Fibroblast of lung (primary cell): ENCODE measurements at places on chromosomes 5 and 9.

DNA sequence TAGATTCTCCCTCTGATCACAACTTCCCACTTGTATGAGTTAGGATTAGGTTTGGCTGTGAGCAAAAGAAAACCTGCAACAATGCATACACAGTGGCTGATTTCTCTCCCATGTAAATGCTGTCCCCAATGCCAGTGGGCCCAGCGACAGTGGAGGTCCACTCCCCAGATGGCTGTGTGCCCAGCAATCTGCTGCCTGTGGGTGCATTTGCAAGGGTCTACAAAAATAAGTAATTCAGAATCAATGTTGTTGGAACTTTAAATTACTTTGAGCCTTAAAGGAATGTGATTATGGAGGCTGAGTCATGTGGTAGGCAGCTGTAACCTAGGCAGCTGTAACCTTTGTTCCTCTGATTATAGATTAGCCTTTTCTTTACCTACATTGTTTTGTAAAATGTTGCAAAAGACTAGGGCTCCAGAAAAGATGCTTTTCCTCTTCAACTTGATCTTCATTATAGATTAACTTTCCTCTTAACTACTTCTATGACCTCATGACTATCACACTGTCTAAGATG is 14.2 kb upstream of the MXD3 start:
- DNase-seq: no peak

- DNase-seq: peak; percentile 44
These were observed 13.7 kb upstream of the MTAP start for GRCh38 chr9:21788752-21789151.

GRCh38 chr9:35813434-35814105 is 1.3 kb downstream of the HINT2 start:
- peak; percentile 38 for DNase-seq

DNA sequence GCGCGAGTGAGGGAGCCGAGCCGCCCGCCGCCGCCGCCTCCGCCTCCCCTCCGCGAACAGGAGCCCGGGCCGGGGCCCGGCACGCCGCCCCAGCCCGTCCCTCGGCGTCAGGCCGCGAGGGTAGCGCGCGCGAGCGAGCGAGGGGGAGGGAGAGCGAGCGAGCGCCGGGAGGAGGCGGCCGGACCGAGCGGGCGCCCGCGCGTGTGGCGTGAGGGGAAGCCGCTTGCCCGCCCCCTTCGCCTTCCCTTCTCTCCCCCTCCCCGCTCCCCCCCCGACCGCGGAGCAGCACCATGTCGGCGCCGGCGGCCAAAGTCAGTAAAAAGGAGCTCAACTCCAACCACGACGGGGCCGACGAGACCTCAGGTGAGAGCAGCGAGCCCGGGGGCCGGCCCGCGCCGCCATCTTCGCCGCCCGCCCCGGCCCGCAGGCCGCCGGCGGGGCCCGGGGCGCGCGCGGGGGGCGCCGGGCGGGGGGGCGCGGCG is 312 bp downstream of the SET start:
- peak; percentile 44 for DNase-seq

DNA sequence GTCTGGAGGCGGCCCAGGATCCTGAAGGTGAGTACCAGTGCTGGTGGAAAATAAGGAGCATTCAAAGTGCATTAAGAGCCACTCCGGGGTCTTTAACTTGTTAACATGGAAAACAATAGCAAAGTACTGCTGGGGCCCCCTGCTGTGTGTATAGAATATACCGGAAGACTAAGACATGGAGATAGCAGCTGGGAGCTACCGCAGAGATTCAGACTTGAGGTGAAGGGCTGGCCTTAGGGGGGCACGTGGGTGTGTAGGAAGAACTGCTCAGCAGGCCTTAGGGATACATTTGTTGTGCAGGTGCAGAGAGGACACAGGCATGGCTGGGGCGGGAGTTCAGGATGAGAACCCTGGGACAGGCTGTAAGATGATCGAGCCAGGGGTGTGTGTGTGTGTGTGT is 1.2 kb upstream of the DMRT1 start:
- DNase-seq: no peak

GRCh38 chr5:35540002-35540401 is 77.7 kb upstream of the SPEF2 start:
- no peak for DNase-seq

DNA sequence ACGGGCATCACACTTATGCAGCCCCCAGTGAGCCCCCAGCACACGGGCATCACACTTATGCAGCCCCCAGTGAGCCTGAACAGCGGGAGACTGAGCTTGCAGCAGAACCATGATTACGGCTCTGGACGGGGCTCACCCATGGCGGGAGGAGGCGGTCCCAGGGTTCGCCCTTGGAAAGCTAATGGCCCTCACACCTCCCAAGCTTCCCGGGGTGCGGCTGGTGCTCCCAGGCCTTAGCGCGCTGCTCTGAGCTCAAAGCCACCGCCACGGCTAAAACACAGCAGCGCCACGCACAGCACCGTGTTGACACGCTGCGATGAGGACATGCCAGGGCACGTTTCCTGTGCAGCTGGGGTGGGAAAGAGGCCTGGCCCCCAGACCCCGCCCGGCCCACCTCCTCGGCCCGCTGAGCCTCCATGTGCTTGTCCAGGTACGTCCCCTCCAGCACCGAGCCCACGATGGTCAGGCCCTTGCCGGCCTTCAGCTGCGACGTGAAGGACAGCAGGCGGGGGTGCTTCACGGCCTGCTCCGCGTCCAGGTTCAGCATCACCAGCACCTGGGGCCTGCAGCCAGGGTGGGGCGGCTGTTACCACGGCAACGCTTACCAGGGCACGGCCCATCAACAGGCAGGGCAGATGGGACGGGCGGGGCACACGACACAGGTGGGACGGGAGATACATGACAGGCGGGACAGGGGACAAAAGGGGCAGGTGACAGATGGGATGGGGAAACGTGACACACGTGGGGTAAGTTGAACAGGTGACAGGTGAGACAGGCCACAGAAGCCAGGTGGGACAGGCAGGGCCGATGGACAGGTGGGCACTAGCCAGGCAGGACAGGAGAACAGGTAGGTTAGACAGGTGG is 38.4 kb downstream of the SLC12A7 start:
- no peak for DNase-seq

- DNase-seq: no peak
These were observed 661.0 kb upstream of the C9orf72 start for GRCh38 chr9:28234133-28234893.

DNA sequence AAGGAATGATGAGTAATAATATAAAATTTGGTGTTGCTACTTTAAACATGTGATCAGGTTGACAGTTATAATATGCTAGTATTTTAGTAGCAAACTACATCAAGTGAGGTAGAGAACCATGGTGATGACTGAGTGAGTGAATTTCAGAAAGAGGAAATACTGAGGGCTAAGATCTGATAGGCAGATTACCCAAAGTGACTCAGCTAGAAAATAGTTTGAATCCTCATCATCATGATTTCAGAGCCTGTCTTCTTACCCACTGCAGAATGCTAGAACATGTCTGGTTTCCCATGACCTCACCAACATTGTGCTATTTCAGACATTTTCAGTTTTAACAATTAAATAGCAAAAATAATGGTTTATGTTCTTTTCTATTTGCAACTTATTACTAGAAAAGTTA is 602.1 kb downstream of the TAF11L14 start:
- DNase-seq: no peak

DNA sequence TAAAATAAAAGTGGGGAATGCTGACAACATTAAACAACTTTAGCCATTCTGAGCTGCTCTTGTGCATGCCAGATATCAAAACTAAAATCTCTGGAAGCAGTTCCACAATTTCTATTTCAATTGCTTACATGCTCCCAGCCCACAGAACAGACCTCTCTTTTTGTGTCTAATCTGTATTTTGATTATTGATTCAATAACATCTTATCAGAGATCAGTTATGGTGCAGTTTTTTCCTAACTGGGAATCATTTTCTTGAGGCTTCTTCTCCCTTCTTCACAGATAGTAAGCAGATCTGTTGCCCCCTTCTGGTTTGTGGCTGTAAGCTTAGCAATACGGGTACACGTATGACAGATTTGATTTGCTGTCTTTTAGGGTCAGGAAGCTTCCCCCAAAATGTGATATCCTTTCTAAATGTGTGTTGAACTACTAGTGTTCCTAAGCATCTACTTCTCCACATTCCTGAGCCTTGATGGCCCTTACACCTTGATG is 39.4 kb downstream of the MRPS27 start:
- peak; percentile 81 for DNase-seq

GRCh38 chr5:169260896-169261569 is 39.9 kb downstream of the SLIT3 start:
- DNase-seq: no peak

DNA sequence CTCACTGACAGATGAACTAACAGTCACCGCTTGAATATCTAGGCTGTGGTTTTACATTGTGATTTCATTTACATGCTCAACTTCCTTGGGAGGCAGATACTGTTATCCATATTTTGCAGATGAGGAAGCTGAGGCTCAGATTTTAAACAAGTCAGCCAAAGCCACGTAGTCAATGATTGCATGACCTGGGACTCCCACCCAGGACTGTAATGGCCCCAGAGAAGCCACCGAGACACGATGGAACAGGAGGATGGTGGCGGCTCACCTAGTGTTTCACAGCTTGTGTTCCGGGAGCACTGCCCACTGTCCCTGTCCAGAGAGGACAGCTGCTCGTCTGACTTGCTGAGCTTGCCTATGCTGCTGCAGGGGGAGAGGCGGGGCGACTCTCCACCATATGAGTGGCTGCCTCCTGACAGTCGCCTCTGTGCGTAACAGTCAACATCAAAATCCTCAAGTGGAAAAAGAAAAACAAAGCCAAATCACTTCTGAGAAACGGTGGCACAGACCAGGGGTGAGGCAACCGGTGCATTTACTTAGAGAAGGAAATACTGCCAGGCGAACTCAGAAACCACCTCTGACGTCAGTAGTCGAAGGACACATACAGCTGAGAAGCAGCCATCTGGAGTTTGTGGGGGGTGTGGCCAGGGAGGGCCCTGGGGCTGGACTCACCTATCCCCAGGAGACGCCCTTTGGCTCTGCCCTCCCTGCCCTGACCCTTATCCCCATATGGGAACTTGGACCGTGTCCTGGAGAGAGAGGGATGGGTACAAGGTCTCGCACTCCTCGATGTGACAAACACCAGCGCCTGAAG is 82.5 kb downstream of the PRRT1B start:
- peak; percentile 95 for DNase-seq

DNA sequence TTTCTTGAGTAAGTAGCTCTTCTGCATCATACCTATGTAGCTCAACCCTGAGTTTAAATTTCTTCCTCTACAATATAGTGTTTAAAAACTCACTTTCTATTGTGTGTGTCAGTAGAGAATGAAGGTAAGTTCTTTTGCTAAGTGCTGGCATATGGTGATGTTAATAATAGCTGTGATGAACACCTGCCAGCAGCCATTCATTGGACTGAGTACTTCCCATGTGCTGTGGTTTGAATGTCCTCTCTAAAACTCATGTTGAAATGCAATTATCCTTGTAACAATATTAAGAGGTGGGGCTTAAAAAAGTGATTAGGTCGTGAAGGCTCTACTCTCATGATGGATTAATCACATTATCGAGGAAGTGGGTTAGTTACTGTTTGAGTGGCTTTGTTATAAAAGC is 645.2 kb upstream of the RGMB start:
- no peak for DNase-seq

- no peak for DNase-seq
These were observed 7.2 kb downstream of the CYFIP2 start for GRCh38 chr5:157273131-157273556.

DNA sequence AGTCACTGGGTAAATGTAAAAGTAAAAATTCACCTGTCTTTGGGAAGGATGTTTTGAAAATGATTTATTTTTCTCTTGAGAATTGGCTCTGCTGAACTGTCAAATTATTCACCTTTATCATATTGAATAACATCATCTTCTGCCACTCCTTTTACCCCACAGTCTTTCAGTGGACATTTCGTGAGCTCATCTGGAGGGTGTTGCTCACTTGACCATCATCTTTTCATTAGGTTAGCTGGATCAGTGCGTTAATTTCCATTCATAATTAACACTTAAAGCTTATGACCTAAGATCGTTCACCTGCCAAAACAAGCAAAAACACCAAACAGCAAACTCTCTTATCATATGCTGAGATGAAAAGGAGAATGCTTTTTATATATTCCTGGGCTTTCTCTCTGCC is 53.4 kb upstream of the TNFAIP8 start:
- no peak for DNase-seq

GRCh38 chr5:68950125-68950524 is 143.7 kb upstream of the SLC30A5 start:
- DNase-seq: peak; percentile 4

GRCh38 chr9:133014696-133015095 is 16.1 kb upstream of the GTF3C5 start:
- no peak for DNase-seq

DNA sequence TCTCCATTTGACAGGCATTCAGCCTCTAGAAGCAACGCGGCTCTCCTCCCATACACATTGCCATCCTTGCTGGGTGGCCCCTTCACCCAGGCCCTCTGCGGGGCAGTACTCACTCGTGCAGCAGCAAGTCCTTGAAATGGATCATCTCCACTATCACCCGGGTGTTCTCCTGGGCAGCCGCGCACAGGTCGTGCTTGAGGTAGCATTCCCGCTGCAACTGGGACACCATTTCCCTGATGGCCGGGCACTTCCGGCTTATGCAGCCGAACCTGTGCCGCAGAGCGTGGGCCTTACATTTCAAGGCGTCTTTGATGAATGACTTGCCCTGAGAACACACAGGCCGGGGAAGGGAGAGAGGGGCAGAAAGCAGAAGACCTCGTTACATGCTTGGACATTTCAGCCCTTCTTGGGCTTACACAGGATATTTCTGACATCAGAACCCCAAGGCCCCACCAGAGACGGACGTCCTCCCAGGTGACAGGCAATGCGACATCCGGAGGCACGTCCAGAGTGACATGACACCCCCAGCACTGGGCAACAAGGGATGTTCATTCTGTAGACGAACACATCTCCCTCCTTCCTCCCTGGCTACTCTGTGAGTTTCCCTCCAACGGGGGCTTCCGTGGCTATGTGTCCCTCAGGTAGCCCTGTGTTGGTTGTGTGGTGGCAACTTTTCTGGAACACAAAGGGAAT is 5.0 kb downstream of the STC2 start:
- DNase-seq: no peak

DNA sequence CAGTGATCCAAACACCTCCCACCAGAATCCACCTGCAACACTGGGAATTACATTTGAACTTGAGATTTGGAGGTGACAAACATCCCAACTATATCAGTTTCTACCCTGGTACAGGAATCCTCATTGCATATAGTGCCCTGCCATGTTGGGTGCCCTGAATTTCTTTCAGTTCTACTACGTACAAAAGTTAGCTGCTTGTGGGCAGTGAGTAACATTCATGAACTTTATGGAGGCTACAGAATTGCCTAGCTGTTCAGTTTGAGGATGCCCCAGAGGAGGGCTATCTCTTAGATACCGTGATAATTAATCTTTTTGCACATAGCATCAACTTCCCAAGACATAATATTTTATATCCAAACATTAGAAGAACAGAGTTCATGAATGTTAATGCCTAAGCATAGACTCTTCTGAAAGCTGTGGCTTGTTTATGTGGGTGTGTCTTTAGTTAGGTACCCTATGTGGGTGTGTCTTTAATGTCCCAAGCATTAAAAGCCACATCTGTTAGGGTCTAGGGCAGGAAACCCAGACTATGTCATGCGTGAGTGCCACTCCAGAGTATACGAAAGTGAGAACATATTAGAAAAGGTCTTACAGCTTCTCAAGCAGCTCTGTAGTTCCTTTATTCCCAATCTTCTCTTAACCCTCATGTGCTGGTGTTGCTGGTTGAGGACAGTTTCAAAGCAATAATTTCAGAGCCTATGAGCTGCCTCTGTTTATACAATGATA is 47.0 kb upstream of the CHD1 start:
- DNase-seq: no peak
